T follicular helper cell (primary cell): ENCODE measurements at places on chromosomes 12 and 14.
A peak's percentile ranks its signal among the peaks of the same experiment; 100 is the strongest.

DNA sequence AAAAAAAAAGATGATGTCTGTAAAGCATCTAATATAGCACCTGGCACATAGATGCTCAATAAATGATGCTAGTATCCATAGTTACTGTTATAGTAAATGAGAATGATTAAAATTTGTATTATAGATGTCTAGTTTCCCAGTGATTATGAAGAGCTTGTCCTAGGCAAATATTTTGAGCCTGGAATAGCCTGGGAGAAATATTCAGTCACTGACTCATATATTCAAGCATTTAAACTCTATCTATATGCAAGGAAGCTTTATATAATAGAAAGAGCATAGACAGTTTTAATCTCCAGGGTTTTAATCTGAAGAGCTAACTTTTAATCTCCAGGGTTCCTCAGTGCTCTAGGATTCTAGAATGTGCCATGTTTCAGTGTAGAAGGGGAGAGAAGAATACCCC is 91.5 kb upstream of the VASH1 start:
- no peak for DNase-seq

DNA sequence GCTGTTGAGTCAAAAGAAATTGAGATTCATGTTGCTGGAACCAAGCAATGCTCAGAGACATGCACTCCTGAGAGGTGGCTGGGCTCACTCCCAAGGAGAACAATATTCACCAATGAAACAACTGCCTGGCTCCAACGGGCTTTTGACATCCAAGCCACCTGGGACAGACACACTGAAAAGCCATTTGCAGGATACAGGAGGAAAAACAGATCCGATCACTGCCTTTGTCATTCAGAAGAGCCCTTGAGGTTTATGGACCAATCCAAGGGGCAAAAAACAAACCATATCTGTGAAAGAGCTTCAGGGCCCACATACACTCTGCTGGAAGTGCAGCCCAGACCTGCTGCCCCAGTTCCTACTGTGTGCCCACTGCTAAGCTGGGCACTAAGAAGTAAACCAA is 277.5 kb downstream of the NUAK1 start:
- DNase-seq: no peak

DNA sequence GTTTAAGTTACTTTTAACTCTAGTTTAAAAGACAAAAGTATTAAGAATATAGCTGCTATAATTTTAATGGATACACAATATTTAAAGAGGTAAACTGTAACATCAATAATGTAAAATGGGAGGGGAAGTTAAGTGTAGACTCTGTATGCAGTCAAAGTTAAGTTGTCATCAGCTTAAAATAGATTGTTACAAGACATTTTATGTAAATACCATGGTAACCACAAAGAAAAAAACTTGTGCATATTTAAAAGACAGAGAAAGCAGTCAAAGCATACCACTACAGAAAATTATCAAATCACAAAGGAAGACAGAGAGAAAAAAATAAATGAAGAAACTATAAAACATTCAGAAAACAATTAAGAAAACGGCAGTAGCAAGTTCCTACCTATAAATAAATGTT is 73.3 kb downstream of the CEP128 start:
- DNase-seq: no peak

DNA sequence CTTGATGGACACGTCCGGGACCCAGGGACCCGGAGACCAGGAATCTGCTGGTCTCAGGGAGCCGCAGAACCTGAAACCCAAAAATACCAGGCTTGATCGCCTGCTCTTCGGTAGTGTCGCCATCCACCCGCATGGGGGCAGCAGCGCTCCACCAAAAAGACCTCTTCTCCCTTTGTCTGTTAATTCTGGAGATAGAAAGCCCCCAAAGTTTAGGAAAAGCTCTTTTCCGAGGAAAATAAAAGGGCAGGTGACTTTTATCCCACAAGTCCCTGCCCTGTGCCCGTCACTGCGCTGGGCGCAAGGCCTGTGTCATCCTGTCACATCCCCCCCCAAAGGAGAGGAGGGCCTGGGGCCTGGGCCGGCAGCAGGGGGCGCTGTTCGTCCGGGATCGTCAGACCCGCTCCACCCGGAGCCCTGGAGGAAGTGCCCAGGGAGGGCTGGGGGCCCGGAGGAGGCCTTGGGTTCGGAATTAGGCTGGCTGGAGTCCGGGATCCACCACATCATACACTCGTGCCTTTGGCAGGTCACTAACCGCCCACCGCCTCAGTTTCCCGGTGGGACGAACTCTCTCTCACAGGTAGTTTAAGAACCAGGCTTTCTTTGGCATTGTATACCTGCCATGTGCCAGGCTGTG is 31.9 kb downstream of the DAD1 start:
- peak; percentile 80 for DNase-seq

DNA sequence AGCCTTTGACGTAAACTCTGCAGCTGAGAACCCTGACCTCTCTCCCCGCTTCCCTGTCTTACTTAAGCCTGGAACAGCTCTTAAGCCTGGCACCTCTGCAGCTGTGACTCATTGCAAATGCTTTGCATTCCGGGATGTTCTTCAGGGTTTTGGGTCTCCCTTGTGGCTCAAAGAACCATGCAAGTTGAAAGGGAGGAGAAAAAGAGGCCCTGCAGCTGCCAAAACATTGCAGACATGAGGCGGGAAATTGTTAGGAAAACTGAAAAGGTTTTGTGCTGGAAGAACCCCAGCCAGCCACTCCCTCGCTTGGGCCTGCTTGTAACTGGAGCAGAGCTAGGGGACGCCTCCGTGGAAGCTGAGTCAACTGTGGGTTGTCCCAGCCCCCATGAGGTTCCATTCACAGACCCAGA is 60.2 kb upstream of the FERMT2 start:
- DNase-seq: no peak

- DNase-seq: no peak
Observed at GRCh38 chr12:15763328-15763727, 25.9 kb downstream of the EPS8 start.

DNA sequence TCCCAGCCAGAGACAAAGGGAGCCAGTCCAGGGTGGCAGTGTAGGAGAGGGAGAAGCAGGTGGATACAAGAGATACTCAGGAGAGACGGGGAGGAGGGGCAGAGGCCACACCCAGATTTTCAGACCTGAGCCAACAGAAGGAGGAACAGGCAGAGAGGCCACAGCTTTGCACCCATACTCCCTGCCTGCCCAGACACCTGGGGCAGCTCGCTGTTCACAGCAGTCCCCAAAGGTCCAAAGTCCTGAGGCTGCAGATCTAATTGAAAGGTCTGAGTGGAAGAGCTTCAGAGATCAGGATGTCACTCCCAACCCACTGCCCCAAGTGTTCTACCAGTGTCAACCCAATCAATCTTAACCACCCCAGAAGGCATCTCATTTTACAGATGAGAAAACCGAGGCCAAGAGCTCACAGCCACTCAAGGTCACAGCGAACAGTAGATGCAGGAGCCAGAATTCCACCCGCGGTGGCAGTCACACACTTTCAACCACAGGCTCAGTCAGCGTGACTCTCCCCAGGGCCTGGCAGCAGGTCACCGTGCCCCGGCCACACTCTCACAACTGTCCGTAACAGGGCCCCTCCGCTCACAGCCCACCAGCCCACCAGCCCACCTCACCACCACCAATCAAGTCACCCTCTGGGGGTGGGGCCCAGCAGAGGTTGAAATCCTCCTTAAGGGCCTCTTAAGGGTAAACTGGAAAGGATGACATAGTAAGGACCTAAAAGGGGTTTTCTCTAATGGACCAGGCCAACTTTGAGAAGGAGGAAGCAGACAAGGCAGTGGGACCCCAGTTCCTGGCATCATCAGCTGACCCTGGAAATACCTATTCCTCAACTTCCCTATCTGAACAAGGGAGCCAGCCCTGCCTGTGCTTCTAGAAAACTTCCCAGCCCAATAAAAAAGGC is 33.3 kb downstream of the ACTN1 start:
- DNase-seq: no peak

DNA sequence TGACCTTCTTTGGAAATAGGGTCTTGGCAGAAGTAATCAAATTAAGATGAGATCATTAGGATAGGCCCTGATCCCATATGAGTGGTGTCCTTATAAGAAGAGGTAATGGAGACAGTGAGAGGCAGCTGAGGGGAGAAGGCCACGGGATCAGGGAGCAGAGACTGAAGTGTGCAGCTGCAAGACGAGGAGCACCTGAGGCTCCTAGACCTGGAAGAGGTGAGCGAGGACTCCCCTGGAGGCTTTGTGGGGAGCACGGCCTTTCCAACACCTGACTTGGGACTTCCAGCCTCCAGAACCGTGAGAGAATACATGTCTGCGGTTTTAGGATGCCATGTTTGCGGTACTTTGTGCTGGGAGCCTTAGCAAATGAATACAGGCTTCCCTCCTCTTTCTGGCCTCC is 37.5 kb downstream of the LRTM2 start:
- no peak for DNase-seq

DNA sequence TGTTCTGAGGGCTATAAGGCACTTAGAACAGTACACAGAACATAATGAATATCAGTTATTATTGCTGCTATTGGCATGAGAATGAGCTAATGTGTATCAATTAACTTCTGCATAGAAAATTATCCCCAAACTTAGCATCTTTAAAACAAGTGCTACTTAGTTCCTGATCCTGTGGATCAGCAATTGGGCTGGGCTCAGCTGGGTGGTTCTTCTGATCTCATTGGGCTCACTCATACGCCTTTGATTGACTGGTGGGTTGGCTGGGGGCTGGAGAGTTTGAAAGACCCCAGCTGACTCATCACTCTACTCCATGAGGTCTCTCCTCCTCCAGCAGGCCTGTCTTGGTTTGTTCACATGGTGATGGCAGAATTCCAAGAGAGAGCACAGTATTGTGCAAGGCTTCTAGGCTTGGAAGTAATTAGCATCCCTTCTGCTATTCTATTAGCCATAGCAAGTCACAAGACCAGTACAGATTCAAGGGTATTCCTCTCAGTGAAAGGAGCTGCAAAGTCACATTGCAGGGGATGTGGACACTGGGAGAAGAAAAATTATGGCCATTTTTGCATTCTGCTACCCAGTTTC is 27.2 kb upstream of the HSPB8 start:
- no peak for DNase-seq

- no peak for DNase-seq
Observed at GRCh38 chr14:105323663-105324062, 9.1 kb downstream of the PACS2 start.

GRCh38 chr12:17016116-17016864 is 410.3 kb upstream of the LMO3 start:
- no peak for DNase-seq

DNA sequence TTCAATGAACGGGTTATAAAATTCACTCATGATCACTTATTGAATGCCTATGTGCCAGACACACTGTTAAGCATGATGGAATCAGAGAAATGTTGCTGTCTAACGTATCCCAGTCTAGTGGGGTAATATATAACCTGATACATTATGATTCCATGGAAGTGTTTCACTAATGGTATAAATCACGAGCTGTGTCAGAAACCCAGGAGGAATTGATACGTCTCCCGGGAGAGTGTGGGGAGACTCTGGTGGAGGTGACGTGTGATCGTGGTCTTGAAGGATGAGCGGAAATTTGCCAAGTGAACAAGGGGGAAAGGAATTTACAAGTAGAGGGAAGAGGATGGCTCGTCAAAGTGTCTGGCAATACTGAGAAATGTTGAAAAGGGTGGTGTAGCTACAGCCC is 26.5 kb downstream of the MANSC1 start:
- no peak for DNase-seq

GRCh38 chr12:33116284-33116683 is 219.7 kb upstream of the PKP2 start:
- no peak for DNase-seq

DNA sequence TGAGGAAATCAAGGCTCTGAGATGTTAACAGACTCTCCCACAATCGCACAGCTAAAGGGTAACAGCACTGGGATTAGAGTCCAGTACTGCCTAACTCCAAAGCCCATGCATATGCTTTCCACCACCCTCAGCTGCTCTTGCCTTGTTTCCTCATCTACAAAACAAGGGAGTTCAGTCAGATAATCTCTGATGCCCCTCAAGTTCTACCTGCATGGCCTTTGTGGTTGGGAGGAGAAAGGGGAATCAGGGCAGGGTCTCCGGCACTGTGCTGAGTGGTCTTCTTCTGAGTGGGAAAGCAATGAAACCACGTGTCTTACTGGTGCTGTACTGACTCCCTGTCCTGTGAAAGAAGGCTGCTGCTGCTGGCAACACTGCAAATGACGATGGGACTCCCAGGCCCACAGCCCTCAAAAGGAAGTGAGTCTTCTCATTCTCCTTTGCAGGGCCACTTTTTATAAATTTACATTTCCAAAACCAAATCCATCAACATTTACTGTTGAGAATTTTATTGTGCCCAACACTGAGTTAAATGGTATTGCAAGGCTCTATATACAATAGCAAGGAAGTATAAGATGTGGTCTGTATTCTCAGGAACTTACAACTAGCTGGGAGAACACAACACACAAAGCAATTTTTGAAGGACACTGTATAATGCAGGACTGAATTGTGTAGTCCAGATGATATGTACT is 19.7 kb upstream of the DUSP16 start:
- no peak for DNase-seq

GRCh38 chr12:8698879-8699278 is 1.1 kb downstream of the RIMKLB start:
- DNase-seq: no peak

DNA sequence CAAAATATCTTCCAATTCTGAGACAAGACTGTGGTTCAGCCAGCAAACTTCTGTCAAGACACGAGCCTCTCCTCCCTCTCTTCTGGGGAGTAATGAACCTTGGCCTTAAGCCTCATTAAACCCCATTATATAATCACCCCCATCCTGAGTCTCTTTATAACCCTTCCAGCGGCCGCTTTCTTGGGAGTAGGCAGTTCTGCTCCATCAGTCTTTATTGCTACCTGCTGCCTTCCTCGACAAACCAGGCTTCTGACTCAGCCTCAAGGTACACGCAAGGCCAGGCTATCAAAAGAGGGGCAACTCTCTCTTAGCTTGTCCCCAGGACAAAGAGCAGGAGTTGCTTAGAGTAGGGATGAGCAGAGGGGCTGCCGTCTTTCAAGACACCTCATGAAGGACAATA is 300.8 kb upstream of the NOS1 start:
- no peak for DNase-seq
